ENCODE measurements at places on chromosomes 4 and X. TPM values are rescaled to one million over a fixed set of nuclear protein-coding genes. Genes with fewer than 3 reads are reported as not detected.

- no peaks in the 10 kb centered on the region for H3K36me3 ChIP-seq
- no peaks in the 10 kb centered on the region for H3K4me1 ChIP-seq
- H3K27ac ChIP-seq: no peak overlapping the region
- H3K4me3 ChIP-seq: no peak overlapping the region
These were observed 714.2 kb upstream of the PCDH7 start for GRCh38 chr4:30005995-30006394.

GRCh38 chr4:185999207-185999606 lies 69.7 kb upstream of the TLR3 start:
- no peak for DNase-seq
- H3K36me3 ChIP-seq: no peaks in the 10 kb centered on the region
- no peak overlapping the region for H3K4me3 ChIP-seq
- H3K27ac ChIP-seq: peak overlapping the region; percentile 75
- H3K4me1 ChIP-seq: no peaks in the 10 kb centered on the region
- no peaks in the 10 kb centered on the region for H3K27me3 ChIP-seq

DNA sequence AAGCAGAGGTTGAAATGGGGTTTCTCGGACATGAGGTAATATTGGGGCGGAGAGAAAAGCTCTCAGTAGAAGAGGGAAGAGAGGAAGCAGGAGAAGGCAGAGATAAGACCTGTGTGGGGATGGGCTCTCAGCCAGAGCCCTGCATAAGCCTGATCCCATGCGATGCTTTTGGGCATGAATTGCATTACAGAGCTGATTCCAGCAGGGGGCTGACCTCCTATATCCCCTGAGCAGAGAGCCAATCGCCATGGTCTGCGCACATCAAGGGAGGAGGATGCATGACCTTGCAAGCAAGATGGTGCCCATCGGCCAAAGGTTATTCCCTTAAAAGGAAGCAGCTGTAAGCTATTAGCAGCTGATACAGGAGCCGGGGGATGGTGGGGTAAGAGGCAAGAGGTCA lies 7.6 kb downstream of the ANOS1 start:
- H3K27me3 ChIP-seq: no peaks in the 10 kb centered on the region
- no peak for DNase-seq
- no peak overlapping the region for H3K4me3 ChIP-seq
- no peaks in the 10 kb centered on the region for H3K36me3 ChIP-seq
- no peak overlapping the region for H3K27ac ChIP-seq

SERTM2 gene
- not detected for total RNA-seq

DNA sequence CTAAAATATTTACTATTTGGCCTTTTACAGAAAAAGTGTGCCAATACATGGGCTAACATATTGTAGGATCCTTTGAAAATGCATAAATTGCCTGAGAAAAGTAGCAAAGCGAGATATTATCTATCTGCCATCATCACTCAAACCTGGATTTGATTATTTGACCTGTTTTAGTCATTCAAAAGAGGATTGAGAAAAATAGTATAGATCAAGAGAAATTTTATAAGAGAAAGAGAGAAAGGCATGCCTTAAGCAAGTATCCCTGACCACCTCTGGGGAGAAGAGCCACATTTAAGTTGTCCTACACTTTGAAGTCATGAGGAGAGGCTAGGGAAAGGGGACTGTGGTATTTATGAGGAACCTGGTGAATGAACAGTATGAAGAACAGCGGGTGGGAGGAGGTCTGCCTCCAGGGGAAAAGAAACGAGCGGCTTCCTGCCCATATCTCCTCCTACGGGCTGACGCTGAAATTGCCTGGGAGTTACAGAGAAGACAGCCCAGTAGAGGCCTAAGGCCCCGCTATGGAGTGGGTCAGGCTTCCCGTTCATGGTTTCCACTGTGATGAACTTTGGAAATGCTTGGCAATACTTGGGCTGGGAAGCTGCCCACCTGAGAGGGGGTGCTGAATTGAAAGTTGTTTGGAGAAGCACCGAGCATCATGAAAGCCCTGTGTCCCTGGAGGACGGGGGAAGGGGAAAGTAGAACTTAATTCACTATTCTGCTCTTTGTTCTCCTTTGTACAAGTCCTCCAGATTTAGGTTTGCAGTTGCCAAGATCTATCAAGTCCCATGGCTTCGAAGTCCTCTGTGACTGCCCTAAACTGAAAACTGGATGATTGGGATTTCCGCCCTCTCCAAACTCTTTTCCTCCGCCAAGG lies 106.9 kb upstream of the ACSL4 start:
- no peaks in the 10 kb centered on the region for H3K4me1 ChIP-seq
- no peaks in the 10 kb centered on the region for H3K27me3 ChIP-seq
- no peaks in the 10 kb centered on the region for H3K36me3 ChIP-seq
- no peak overlapping the region for H3K4me3 ChIP-seq
- DNase-seq: peak; percentile 49
- H3K27ac ChIP-seq: no peak overlapping the region

Data from aorta (tissue), 5 donors.